Activated naive CD8-positive, alpha-beta T cell treated with anti-CD3 and anti-CD28 coated beads for 36 hours (primary cell): ENCODE measurements at places on chromosomes 2 and 18. TPM values are rescaled to one million over a fixed set of nuclear protein-coding genes. Genes with fewer than 3 reads are reported as not detected.

Gene CFC1
- total RNA-seq = not detected

DNA sequence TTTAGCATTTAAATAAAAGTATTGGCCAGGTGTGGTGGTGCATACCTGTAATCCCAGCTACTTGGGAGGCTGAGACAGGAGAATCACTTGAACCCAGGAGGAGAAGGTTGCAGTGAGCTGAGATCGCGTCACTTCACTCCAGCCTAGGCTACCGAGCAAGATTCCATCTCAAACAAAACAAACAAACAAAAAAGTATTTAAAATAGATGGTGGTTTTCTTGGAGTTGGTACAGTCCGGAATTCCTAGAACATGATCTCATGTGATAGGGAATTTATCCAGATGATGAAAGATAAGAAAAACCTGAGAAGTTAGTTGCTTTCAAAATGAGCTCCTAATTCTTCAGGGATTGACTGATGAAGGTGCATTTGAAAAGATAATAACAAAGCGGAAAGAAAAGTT is 62.0 kb downstream of the BIRC6 start:
- H3K27me3 ChIP-seq = no peaks in the 10 kb centered on the region
- H3K36me3 ChIP-seq = peaks cover 25% of the 10 kb centered on the region
- H3K27ac ChIP-seq = no peak overlapping the region
- H3K4me3 ChIP-seq = no peak overlapping the region

- H3K4me1 ChIP-seq = no peaks in the 10 kb centered on the region
- no peak overlapping the region for H3K27ac ChIP-seq
Measured at GRCh38 chr18:64714086-64714485, 565.2 kb upstream of the LINC00305 start.

DNA sequence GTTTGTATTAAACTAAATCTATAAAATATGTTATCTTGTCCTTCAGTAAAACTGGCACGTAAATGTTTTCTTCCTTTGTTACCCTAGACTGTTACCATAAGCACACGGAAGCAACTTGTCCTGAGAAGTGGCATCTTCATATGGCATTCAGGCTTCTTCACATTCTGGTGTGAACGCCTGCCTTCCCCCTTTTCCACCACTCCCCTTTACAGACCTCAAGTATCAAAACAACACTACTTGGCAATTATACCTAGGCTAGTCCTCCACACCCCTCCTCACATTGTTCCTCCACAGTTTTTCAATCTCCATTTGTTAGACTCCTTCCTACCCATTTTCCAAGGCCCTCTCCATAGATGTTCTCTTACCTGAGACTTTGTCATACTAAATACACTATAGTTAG is 2.9 kb downstream of the MEX3C start:
- H3K36me3 ChIP-seq = peaks cover 42% of the 10 kb centered on the region
- H3K27ac ChIP-seq = peak overlapping the region; percentile 95
- peak overlapping the region; percentile 97 for H3K4me3 ChIP-seq
- peaks cover 46% of the 10 kb centered on the region for H3K4me1 ChIP-seq
- no peaks in the 10 kb centered on the region for H3K27me3 ChIP-seq

- H3K4me3 ChIP-seq = no peak overlapping the region
- no peak for DNase-seq
Measured at GRCh38 chr2:10792001-10792634, 20.5 kb downstream of the PDIA6 start.

- H3K27me3 ChIP-seq = no peaks in the 10 kb centered on the region
- DNase-seq = no peak
- no peaks in the 10 kb centered on the region for H3K4me1 ChIP-seq
- no peak overlapping the region for H3K27ac ChIP-seq
- H3K4me3 ChIP-seq = no peak overlapping the region
Measured at GRCh38 chr2:129253461-129253812, 726.0 kb upstream of the RAB6C start.

DNA sequence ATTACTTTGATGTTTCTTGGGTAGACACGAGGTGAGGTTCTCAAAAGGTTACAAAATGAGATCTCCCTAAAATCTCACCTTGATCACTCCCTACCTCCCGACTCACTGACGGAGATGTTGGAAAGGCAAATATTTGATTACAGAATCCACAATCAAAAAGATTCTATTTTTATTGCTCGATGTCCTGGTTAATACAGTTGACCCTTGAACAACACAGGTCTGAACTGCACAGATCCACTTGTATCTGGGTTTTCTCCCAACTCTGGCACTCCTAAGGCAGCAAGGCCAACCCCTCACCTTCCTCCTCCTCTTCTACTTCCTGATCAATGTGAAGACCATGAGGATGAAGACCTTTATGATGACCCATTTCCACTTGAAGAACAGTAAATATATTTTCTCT is 125.3 kb downstream of the C2orf74 start:
- peaks cover 18% of the 10 kb centered on the region for H3K36me3 ChIP-seq
- peaks cover 11% of the 10 kb centered on the region for H3K4me1 ChIP-seq
- no peak overlapping the region for H3K4me3 ChIP-seq
- DNase-seq = no peak
- H3K27ac ChIP-seq = peak overlapping the region; percentile 26

DNA sequence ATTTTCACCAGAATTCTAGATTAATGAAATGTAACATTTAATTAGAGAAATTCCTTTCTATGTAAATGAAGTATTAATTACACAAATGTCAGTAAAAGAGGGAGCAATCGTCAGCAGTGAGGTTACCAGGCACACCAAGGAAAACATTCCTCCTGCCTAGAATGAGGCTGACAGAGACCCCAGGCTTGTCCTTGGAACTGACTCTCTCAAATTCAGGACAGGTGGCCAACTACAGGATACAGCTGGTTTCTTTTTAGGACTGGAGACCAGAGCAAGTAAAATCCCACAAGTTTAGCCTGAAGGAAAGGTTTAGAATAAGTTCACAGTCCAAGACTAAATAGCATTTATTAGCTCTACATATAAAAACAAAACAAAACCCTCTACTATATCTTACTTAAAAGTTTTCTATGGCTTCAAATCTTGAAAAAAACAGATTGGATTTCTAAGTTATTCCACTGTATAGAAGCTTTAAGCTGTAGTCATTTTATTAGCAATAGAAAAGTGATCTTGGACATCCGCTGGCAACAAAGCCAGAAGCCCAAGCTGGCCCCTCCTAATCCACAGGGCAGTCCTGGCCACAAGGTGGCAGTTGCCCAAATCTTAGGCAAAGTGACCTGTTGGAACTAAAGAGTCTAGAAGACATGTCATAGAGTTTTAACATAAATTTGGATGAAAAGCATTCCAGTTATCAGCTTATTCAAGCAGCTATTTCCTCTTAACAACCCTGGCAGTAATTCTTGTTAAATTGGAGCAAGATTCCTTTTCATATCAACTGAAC is 81.0 kb downstream of the SP3 start:
- H3K36me3 ChIP-seq = no peaks in the 10 kb centered on the region
- H3K4me3 ChIP-seq = no peak overlapping the region
- peaks cover 2% of the 10 kb centered on the region for H3K4me1 ChIP-seq
- DNase-seq = no peak
- no peak overlapping the region for H3K27ac ChIP-seq

DNA sequence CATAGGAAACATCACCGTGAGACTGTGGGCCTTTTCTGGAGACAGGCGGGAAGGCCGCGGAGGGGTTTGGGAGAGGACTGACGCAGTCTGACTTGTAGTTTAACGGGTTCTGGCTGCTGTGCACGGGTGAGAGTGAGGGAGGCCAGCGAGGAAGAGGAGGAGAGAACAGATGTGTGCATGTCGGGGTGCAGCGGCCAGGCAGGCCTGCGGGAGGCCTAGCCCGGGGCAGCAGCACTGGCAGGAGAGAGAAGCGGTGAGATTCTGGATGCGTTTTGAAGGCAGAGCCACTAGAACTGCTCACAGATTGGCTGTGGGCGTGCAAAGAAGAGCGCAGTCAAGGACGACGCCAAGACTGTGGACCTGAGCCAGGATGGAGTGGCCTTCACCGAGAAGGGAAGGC is 53.9 kb downstream of the PTGR3 start:
- no peak overlapping the region for H3K27ac ChIP-seq
- no peak for DNase-seq
- H3K27me3 ChIP-seq = no peaks in the 10 kb centered on the region
- peaks cover 4% of the 10 kb centered on the region for H3K36me3 ChIP-seq
- H3K4me1 ChIP-seq = no peaks in the 10 kb centered on the region

DNA sequence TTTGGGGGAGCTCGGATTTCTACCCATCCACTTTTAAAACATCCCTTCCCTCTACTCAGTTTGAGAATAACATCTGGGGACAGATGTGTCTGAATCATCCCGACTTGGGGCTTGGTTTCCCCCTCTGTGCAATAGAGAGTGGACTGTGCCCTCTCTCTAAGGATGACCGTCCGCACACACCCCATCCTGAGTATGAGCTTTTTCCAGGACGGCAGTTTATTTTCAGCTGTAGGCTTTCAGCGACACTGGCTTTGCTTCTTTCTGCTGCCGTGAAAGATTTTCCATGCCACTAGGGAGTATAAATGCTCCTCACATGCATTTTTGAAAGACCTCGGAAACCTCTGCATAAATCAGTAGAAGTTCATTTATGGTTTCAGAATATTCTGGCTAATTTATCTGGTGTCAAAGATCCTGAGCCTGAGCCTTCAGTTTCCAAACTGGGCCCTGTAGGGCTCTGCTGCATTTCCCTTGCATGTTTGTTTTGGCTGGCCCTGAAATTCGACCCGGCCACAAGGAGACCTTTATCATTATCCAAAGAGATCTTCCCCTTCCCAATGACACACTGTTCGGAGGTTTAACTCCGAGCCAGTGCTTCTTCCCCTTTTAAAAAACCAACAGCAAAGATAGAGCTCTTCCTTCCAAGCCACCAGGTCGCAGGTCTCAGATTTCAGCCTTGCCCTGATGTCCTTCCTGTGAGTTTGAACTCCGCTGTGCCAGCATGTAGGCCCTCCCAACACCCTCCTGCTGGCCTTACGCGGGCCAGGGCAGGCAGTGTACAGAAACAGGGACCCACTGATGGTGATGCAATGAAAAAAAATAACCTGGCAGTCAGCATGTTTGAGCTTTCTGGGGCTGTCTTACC is 53.3 kb downstream of the FECH start:
- H3K27ac ChIP-seq = peak overlapping the region; percentile 45
- peaks cover 3% of the 10 kb centered on the region for H3K27me3 ChIP-seq
- H3K36me3 ChIP-seq = no peaks in the 10 kb centered on the region
- H3K4me1 ChIP-seq = no peaks in the 10 kb centered on the region
